ENCODE measurements at places on chromosomes 2 and 18.

- DNase-seq = no peak
Observed at GRCh38 chr18:54918060-54918459, 41.2 kb downstream of the CCDC68 start.

DNA sequence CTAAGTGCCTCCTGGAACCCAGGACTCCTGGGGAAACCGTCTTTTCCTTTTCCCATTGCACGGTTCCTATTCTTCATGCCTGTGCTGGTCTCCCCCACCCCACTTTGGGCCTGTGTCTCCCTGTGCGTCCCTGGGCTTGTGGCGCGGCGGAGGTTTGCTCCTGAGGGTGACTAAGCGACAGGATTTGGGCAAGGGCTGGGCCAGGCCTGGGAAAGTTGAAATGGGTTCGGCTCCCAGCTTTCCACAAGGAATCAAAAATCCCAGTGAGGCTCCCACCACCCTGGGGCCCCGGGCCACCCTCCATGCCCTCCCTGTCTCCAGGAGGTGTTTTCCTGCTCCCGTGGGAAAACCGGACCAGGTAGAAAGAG, 197.6 kb downstream of the NDUFA10 start:
- DNase-seq = no peak

DNA sequence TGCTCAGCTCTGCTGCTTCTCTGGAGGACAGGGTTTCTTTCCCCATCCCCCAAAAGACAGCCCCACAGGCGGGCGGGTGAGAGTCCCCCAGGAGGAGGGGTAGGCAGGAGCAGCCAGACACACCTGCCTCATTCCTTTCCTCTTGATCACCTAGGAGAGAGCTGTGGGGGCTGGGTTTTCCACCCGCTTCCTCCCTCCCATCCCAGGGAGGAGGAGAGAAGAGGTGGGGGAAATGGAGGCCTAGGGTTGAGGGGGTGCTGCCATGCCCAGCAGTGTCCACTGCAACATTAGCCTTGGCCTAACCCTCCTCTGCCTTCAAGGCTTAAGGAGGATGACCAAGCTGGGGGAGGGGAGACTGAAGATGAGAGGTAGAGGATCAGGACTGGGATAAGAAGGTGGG, 14.7 kb downstream of the WNT10A start:
- no peak for DNase-seq

DNA sequence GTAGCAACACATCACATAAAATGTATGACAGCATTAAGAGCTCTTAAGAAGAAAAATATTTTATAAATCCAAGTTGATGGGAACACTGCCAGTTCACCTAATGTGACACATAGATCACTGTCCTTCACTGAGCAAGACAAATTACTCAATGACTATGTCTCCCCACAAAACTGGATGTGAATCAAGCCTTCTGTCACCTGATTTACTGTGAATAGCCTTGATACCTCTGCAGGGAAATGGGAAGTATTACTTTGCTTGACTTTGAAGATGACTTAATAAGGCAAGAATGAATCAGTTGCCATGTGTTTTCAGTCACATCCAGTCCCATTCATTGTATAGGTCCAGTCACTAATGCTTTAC, 94.6 kb downstream of the NYAP2 start:
- DNase-seq = no peak

GRCh38 chr2:96636551-96637171, 1.5 kb downstream of the KANSL3 start:
- no peak for DNase-seq

GRCh38 chr2:8432706-8433336, 249.0 kb upstream of the ID2 start:
- no peak for DNase-seq

GRCh38 chr2:15889442-15890123, 50.8 kb upstream of the MYCN start:
- DNase-seq = no peak

- DNase-seq = no peak
Observed at GRCh38 chr2:225009768-225010167, 32.5 kb downstream of the DOCK10 start.

- no peak for DNase-seq
Observed at GRCh38 chr2:225017713-225018112, 24.6 kb downstream of the DOCK10 start.
